CMK (cell line): ENCODE measurements at places on chromosomes 11 and 22.

DNA sequence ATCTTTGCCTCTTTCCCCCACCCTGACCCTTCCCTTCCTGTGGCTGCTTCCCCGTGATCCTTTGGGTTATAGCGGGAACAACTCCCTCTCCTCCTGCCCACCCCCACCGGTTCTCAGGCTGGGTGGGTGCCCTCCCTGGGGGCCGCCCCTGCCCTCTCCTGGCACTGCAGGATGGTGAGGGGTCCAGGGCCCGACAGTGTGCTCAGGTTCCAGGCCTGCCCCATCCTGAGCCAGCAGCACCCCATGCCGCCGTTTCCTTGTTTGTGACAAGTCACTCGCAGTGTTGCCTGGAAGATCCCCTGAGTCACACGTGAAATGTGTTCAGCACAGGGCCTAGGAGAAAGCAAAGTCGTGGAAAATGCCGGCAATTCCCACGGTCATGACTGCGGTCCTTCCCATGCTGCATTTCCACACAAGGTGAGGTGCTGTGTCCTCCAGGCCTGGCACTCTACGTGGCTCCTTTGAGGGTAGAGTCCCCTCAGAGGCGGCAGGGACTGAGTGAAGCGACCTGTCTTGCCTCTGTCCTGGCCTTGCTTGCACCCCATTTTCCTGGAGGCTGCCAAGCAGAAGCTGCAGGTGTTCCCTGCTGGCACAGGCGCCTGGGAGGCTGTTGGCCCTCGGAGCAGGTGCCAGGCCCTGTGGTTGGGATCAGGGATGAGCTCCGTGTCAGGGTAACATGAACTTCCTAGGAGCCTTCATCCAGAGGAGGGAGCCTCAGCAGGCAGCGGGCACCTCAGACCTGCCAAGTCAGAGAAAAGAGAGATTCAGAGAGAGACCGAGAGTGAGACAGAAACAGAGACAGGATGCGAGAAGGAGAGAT lies 80.5 kb upstream of the LINC01488 start:
- no peak for DNase-seq

DNA sequence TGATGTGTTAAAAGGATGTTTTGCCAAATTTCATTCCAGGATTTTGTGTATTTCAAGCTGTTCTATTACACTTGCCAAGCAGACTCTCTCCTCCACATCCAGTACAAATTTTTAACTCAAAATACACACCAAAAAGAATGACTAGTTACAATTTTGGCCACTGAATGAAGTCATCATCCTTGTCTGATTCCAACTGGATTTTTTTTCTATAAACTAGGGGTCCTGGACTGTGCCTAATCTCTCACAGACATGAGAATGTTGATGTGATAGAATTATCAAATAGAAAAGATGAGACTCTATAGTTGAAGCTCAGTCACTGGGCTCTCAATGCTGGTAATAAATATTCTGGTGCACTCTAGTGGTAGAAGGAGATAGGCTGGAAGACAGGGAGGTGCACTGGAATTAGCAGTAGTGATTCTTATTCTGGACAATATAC lies 85.8 kb downstream of the FANCF start:
- DNase-seq: no peak

DNA sequence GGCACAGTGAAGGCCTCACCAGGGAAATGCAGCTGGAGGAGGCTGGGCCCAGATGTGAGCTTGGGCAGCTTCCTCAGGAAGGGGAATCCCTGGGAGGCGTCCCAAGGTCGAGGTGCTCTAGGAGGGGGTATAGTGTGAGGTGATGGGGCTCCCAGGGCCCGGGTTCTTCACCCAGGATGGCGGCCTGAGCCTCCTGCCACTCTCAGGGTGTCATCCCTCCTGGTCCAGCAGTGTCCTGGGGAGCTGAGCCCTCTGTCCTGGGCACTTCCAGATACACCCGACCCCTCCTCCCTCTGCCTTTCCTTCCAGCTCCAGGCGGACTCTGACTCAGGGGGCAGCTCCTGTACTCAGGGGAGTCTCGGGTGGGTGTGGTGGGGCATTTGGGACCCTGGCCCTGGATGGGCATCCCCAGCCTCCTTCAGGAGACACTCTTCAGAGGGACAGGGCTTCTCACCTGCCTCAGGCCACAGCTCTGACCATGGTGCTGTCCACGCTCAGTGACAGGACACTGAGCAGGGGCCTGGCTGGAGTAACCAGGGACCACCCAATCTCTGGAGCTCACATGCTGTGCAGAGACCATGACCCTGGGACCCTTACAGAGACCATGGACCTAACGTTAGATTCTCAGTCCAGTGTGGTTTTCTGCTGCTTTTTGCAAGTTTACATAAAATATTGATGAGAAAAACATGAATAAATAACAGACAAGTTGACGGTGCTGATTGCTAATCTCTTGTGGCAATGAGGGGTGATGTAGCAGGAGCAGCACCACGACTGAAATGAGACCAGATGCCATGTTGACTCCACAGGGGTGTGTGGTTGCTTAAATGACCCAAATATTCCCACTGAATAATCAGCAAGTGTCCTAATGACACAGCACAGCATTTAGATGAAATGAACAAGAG lies 101.9 kb downstream of the GGTLC2 start:
- no peak for DNase-seq

- no peak for DNase-seq
Observed at GRCh38 chr22:29125844-29126243, 53.0 kb downstream of the KREMEN1 start.
